Aorta (tissue), 5 donors: ENCODE measurements at places on chromosomes 2 and 18. TPM values are rescaled to one million over a fixed set of nuclear protein-coding genes. Genes with fewer than 3 reads are reported as not detected.

ANO7 gene
- 5.4 TPM for total RNA-seq

GAL3ST2 gene
- not detected for total RNA-seq

- DNase-seq: no peak
These were observed 49.3 kb downstream of the USP34 start for GRCh38 chr2:61421611-61422010.

AGXT gene
- not detected for total RNA-seq

DNA sequence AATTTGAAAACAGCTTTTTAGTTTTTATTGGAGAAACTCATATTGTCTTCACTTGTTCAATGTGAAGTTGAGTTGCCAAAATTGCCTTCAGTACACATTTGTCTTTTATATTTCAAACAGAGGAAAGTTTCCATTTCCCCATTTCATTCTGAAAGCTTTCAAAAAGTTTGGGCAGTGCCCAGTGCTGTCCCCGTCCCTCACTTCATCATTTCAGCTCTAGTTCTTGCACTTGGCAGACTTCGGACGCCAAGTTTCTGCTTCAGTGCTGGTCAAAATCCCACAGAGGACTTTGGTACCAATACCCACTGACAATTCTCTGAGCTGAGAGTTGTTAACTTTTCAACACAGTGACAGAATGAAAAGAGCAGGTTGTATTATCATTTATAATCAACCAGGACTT lies 43.4 kb upstream of the AQP4 start:
- DNase-seq: no peak
